ENCODE measurements at places on chromosomes 3 and 15.

GRCh38 chr15:81339851-81340250 lies 15.9 kb upstream of the STARD5 start:
- no peak for DNase-seq

GRCh38 chr3:177131927-177132636 lies 65.2 kb downstream of the TBL1XR1 start:
- no peak for DNase-seq

DNA sequence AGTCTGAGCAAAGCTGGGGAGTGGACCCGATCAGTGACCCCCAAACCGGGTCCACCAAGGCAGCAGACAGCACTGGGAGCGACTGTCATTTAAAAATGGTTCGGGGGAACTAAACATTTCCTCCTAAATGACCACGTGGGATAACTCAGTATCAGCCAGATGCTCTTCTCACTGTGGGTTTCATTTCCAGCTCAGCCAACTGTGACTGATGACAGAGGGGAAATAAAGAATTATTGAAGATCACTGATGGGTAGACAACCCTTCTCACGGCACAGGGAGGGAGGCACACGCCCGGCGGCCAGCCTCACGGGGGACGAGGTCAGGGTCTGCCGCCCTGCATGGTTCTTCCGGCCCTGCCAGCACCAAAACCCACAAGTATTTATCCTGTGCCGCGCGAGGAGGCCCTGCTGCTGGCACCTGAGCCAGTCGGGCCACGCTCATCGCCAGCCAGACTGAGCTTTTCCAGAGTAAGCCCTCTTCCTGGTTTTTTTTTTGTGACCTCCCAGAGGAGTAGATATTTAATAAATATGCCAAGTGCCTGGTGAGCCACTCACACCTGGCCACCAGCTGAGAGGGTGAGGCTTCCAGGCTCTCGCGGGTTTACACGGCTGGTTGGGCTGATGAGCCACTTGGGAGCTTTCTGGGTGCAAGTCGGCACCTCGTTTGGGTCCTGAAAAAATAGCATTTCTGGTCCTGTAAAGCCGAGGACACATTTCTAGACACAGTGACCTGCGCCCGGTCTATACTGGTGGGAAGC lies 6.2 kb downstream of the MELTF start:
- DNase-seq = no peak

DNA sequence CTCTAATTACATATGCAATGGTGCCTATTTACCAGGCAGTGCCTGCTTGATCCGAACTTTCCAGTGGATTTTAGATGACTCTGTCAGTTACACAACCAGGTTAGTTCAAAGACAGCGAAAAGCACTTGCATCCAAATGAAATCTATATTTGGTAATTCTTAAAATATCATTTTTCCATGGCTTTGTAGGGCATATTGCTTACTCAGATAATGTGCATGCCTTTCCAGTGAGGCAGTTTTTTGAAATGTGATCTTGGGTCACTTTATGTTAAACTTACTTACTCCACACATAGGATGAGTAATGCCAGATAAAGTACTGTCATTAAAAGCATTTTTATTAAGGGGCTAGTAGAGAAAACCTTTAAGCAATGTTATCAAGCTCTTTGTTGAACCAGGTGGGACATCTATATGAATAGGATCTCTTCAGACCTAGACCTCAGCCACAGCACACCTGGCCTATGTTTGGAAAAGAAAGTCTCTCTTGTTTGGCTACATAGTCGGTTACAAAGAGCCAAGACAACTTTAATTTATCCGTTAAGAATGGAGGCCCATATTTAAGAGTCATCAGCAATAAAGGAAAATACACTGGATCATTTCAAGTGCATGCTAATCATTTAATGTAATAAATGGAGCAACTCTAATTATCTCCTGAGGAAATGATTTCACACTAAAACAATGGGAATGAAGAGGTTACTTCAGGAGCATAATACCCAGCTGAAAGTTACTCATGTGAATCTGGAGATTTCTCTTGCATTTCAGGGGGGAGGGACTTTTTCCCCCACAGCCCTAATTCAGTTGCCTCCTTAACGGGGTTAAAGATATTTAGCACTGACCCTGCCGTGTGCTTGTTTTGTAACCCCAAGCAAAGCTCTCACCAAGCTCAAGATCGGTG lies 56.3 kb upstream of the TMCO5A start:
- peak; percentile 66 for DNase-seq

DNA sequence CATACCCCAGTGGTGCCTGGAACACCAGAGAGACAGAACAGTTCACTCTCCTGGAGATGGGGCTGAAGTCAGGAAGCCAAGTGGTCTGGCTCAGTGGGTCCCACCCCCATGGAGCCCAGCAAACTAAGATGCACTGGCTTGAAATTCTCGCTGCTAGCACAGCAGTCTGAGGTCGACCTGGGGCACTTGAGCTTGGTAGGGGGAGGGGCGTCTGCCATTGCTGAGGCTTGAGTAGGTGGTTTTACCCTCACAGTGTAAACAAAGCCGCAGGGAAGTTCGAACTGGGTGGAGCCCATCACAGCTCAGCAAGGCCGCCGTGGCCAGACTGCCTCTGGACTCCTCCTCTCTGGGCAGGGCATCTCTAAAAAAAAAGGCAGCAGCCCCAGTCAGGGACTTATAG lies 272.0 kb downstream of the KLF13 start:
- no peak for DNase-seq

DNA sequence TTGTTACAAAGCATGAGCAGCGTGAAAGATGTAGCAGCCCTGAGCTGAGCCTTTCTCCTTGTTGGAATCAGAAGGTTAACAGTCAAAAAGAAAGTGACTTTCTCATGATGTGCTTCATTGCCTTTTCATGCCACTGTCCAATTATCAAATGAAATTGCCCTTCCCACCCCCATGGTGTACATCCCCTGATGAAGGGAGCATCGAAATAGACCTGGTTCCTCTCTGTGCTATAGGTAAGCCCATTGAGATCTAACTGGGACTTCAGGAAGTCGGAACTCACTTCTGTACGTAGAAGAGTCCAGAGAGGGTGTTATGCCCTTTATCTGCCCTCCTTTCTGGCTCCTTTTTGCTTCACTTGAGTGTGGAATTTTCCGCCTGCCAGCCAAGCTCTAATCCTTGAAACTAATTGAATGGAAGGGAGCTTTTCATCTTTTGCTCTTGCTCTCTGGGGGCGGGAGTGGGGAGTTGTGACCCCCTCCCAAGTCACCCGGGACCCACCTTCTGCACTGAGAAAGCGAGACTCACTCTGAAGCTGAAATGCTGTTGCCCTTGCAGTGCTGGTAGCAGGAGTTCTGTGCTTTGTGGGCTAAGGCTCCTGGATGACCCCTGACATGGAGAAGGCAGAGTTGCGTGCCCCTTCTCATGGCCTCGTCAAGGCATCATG lies 20.9 kb downstream of the ABHD6 start:
- no peak for DNase-seq

- DNase-seq = no peak
Measured at GRCh38 chr15:55734641-55735040, 8.3 kb downstream of the PRTG start.

- no peak for DNase-seq
Measured at GRCh38 chr15:42329992-42330391, 29.3 kb upstream of the CAPN3 start.

DNA sequence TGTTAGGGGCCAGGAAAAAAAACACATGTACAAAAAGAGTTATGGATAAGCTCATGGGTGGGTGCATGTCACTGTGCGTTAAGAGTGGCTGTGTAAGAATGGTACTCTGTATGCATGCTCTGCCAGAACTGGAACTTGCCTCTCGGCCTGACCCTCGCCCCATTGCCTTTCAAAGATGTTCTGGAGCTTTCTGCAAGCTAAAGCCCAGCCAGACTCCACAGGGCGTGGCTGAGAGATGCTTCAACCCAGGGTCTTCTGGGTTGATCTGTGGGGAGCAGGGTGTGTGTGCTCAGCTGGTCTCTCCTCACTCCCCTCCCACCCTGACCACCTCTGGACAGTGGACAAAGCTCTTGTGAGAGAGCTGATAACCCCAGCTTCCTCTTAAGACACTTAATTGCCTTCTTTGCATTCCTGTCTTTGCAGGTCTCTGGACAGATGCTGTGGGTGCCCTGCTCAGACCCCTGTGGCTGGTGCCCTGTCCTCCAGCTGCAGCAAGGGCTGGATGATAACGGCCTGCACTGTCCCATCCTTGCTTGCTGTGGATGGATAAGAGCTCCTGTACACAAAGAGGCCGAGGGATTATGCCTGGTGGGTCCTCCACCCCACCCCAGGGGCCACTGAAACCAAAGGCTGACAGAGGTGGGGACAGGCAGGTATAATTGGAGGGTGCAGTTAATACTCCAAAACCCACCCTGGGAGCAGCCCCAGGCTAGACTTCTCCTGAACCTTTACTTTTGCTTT lies 28.7 kb downstream of the ALDH1L1 start:
- no peak for DNase-seq

DNA sequence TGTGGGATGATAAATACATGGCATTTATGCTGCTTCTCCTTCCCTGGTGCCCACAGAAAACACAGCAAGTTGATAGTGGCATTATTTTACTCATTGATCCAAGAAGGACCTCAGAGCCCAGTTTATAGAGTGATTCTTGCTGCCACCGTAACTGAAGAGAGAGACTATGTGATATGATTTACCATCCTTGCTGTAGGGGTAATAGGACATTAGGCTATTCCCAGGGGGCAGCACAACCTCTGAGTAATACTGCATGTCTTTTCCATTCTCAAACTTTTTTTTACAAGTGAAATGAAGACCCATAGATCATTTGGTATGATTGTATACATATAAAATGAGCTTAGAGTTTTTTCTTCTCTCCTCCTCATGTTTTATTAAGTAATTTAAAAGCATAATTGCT lies 136.4 kb downstream of the ABI3BP start:
- no peak for DNase-seq

All from AG10803 (cell line).